ENCODE measurements at places on chromosomes 11 and 22.
A peak's percentile ranks its signal among the peaks of the same experiment; 100 is the strongest.

- no peak for DNase-seq
These were observed 25.6 kb downstream of the TXN2 start for GRCh38 chr22:36455571-36456463.

DNA sequence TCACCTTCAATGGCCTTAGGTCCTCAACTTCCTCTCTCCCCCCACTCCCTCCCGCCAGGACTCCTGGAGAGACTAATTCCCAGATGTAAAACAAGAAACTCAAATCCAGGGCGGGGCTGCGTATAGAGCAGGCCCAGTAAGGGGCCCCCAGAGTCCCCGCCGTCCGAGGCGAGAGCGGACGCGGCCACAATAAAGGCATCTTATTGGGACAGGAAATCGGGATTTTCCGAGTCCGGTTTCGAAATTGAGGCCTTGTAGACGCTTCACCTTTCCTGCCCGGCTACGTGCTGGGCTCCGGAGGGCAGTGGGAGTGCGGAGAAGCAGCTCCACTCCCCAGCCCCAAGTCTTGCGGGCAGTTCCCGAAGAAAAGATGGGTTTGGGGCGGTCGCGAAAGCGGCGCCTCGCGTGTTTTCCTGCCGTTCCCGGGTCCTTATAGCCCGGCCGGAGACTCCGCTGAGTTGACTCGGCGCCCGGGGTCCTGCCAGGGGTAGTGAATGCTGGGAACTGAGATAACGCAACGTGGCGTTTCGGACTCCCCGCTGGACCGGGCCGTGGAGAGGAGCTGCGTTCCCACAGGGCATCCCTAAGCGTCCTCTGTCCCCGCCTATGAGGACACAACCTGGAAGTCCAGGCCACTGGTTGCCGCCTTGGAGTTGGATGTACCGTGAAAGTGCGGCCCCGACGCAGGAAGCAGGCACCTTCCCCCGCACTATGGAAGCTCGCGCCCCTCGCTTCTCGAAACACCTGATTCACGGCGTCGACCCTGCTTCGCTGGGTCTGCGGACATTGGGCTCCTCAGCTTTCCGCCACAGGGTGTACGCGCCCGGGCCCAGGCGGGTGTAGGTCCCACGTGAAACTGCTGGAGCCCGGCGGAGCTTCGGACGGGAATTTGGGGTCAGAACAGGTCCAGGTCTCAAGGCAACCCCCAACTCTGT, 4.8 kb upstream of the CHRM1 start:
- peak; percentile 23 for DNase-seq

GRCh38 chr11:17004486-17005148, 9.6 kb downstream of the PLEKHA7 start:
- DNase-seq, result no peak

- DNase-seq, result peak; percentile 42
These were observed 6.7 kb downstream of the IL18 start for GRCh38 chr11:112156956-112157766.

DNA sequence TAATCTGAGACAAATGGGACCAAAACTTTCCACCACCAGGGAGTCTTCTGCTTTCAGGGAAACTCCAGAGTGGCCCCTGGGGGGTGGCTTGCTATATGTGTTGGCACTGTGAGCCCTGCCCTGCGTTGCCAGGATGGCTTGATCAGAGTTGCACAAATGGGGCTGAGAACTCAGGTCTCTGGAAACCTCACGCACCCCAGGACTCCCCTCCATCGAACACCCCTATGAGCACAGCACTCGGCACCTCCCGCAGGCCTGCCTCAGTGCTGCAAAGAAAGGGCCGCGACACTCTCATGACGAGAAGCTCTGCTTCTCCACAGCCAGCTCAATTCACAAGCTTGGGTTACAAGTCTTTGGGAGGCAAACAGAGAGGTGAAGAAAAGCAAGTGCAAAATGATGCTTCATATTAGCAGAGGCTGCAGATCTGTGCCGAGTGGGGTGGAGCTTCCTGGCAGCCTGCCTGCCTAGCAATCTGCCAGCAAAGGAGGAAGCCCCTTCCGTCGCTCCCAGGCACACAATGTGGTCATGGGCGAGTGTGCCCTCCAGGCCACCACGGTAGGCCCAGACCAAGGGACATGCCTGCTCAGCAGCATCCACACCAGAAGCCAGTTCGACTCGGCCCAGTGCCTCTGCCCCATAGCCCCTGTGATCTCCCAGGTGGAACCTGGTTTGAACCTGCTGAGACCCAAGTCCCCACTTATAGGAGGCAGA, 55.7 kb downstream of the MYH9 start:
- no peak for DNase-seq

DNA sequence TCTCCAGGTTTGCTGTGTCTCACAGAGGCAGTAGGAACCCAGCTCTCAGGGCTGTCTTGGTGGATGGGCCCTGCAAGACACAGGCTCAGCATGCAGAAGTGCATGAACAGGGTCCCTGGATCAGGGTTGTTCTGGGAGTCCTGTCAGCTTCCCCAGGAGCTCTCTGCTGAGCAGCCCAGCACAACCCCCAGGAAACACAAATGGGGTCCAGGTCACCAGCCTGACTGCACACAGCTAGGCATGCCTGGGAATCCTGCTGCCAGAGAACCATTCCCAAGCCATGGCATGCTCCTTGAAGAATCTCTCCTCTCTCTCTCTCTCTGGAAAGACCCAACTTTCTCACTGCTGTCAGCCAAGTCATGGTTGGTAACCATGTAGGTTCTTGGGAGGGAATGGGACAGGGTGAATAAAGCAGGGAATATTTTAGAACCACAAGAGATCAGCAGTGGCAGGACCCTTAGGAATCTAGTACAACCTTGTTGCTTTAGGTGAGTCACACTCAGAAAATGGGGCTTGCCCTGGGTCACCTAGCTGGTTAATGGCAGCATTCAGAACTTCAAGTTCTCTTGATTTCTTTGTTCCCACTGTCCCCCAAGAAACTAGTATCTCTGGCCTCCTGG, 21.4 kb downstream of the TUB start:
- DNase-seq, result no peak

GRCh38 chr11:79440571-79441460, at the start of gene TENM4:
Gene TENM4 (minus strand): TSS chr11:79441030. CDS start chr11:79069944, 371,086 bp downstream.
- peak; percentile 52 for DNase-seq
